Central memory CD8-positive, alpha-beta T cell (primary cell): ENCODE measurements at places on chromosomes 12 and 14.

DNA sequence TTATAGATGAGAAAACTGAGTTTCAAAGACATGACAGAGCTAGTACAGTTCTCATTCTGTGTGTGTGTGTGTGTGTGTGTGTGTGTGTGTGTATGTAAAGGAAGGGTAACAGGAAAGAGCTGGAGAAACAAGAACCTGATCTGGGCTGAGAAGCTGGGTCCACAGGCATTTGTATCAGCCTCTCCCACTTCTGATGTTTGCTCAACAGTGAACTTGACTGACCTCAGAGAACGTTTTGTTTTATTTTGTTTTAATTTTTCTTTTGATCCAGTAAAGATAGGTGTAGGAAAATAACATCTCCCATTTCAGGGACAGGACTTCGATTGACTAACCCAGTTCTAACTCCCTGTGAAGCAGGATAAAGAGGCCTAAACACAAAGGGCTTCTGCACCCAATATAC is 85.4 kb downstream of the STXBP6 start:
- DNase-seq: no peak

DNA sequence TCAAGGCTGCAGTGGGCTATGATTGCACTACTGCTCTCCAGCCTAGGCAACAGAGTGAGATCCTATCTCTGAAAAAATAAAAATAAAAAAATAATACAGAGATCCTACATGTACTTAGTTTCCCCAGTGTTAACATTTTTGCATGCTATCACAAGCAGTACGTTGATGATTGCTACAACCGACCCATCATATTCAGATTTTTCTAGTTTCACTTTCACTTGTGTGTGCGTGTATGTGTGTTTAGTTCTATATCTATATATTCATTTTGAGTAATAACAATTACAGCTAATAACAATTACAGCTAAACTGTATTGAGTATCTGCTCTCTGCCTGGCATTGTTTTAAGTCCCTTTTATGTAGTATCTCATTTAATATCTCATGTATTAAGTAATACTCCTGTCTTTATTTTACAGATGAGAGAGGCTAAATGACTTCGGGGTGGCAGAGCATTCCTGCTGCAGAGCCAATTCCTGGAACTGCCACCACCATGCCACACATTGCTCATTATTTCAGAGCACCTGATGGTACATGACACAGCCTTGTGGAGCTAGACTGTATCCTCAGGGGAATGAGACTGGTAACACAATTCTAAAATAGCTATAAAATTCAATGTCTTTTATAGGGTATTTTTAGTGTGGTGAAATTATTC is 153.1 kb downstream of the BCAT1 start:
- no peak for DNase-seq

- DNase-seq: no peak
These were observed 15.6 kb downstream of the KLHDC2 start for GRCh38 chr14:49783394-49784014.

GRCh38 chr14:67541448-67542387 is 8.6 kb downstream of the PLEKHH1 start:
- no peak for DNase-seq

DNA sequence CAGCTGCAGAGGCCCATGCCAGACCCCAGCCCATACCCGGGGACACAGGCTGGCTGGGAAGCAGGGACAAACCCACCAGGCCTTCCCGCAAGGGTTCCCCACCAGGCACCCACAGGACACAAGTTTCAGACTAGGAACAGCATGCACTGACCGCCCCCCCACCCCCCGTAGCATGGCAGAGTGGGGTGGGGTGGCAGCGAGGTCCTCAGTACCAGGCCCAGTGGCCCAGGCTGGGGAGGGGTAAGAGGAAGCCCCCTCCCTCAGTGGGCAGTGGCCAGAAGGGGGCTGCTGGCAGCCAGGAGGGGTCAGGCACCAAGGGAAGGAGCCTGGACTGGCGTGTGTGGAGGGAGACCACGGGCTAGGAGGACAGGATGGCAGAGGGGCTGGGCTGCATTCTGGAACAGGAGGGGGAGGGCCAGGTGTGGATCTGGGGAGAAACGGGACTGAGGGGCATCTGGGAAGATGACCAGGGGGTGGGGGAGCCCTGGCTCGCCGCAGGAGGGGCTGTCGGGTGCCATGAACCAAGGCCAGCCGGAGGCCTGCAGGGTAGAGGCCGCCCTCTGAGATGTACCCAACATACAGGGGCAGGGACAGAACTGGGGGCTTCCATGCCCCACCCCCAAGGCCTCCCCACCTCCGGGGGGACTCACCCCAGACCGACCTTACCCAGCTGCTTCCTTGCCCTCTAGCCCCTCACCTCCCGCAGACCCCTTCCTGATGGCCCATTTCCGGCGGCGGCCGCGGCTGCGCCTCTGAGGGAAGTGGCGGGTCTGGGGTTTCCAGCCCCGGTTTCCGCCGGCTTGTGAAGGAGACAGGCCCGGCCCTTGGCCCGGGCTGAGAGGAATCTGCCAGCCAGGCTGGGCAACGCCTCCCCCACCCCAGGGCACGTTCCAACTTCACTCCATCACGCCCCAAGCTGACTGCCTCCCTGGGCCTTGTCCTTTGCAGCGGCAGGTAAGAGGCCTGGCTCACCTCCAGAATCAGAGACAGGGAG is 5.6 kb upstream of the JAG2 start:
- peak; percentile 36 for DNase-seq

GRCh38 chr12:8890313-8891085 is 23.8 kb upstream of the PHC1 start:
- DNase-seq: peak; percentile 52

- no peak for DNase-seq
These were observed 181.8 kb downstream of the GRIN2B start for GRCh38 chr12:13799574-13799973.
